Activated CD4-positive, alpha-beta T cell treated with anti-CD3 and anti-CD28 coated beads, Interleukin-2, amount 50 U/mL, for 1 hour (primary cell): ENCODE measurements at places on chromosomes 2 and 18.

DNA sequence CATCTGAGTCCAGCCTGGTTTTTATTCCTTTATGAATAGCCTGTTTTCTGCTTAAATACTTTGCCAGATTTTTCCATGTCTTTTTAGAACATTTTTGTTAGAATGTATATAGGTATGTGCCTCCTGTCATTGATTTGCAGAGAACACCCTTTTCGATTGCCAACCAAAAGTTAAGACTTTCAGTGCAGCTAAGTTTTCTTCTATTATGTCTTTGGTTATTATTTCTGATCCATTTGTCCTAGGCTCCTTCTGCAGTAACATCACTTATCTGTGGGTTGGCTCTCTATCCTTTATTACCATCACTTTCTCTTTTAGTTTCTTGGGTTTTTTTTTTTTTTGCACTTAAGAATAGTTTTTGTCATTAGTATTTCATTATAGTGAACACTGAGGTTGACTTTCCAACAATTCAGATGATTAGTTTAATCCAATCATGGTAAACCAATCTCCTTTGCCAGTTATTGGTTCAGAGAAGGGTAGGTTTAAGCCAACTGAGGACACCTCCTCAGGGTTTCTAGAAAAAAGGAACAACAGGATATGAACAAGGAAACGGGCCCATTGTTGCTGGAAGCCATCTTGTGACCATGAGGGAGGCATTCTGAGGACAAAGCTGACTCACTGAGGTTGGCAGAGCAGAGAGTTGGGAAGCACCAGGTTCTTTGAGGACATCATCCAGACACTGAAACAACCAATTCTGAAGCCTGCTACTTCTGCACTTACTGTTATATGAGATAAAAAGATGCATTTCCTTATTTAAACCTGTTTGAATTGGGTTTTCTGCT lies 37.9 kb upstream of the GBX2 start:
- DNase-seq, result no peak

DNA sequence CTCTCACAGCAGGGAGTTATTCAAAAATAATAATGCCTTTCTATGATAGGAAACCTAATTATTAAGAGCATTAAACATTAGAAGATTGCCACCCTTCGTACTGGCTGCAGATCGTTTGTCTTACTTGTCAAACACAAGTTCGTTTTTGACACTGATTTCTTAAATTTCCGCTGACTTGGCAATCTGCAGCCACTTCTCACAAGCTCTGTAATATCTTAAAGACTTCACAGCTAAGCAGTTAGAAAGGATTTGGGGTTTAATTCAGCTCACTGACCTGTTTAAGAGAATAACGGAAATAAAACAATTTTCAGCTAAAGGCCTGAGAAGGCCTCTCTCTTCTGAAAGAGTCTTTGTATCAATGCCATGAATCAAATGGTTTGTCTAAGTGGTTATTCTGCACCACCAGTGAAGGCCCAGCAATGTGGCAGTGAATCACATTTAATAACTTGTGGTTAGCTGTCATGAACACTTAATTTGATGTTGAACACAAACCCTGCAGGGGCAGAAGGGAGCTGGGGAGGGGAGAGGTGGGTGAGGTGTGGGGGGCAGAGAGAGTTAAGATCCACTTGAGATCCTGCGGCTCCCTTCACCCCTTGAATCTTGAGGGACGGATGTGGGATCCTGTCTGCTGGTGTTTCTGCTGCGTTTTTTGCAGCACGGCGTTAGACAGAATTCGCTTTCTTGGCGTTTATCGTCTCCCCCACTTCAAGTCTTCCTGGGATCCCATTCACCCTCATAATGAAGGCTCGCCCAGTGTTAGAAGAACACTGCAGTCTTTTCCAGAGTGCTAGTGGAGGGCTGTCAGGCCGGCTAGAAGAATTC lies 145.4 kb upstream of the SATB2 start:
- no peak for DNase-seq

GRCh38 chr2:142223309-142223708 lies 92.5 kb upstream of the LRP1B start:
- DNase-seq, result no peak

DNA sequence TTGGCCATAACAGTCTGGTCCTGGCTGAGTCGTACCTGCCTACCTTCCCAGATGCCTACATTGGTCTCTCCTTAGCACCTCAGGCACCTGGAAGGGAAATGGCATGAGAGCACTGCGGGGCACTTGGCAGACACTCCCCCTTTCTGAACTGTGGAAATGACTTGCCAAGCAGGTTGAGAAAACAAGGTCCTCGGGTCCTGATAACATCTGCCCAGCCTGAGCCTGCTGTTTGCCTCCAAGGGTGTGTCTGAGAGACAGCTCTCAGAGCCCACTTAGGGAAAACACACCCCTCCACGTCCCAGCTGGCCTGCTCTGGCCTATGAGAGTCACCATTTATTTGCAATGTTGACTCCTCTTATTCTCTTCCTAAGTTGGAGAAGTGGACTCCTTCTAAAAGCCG lies 10.5 kb downstream of the FAM110C start:
- no peak for DNase-seq

- no peak for DNase-seq
These were observed 142.5 kb upstream of the CTAGE1 start for GRCh38 chr18:22560275-22560610.
